Smooth muscle cell of the brain vasculature (primary cell): ENCODE measurements at places on chromosomes 5 and 9.
A peak's percentile ranks its signal among the peaks of the same experiment; 100 is the strongest.

DNA sequence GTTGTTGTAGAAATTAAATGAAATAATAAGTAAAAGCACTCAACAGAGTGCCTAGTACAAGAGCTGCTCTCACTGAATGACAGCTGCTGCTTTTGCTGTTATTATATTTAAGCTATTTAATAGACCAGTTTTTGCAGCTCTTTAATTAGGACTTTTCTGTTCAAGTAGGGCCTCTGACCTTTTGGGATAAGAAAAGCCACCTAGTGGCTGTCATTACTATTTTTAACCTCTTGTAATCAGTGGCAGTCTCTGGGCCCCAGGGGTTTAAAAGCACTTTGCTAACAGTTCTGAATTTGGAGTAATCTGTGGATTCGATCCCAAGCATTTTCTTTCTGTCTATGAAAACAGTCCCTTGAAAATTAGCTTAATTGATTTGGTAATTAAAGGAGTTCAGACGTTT, 121.1 kb downstream of the NUDT12 start:
- DNase-seq = no peak

- peak; percentile 82 for DNase-seq
These were observed 168.9 kb downstream of the MAPKAP1 start for GRCh38 chr9:125538092-125538473.

- no peak for DNase-seq
These were observed 199.4 kb downstream of the SREK1 start for GRCh38 chr5:66343370-66344071.

DNA sequence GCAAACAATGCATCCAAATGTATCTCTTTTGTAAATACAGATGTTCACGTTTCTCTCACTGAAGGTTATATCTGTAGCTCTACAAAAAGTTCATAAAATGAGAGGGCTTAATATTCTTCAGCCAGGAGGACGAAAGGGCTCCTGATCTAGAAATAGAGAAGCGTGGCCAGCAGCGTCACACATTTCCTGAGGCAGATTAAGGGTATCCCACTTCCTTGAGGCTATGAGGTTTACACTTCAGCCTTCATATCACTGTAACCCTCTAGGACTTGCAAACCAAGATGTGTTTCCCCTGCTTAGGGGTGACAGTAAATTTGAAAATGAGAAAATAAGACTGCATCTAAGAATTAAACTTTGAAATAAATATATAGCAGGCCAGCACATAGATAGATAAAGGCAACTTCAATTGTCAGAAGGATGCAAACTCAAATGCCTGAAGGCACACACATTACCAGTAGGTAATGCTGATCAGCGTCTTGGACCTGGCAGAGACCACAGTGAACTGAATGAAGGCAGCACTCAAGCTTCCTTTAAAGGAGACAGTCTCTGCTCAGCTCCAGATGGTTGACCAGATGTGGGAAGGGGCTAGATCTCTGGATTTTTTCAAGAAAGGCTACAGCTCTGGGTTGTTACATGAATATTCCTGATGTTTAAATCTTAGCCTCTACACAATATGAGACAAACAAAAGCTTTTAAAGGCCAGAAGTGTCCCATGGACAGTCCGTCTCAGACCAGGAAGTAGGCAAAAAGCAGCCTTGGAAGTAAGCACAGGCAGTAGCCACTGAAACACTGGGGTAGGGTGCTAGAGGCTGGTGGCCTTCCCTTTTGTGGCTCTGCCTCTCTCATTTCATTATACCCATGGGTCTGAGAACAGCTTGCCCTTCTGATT, 197.7 kb downstream of the MCTP1 start:
- DNase-seq = no peak
